ENCODE measurements at places on chromosomes 16 and 17.

DNA sequence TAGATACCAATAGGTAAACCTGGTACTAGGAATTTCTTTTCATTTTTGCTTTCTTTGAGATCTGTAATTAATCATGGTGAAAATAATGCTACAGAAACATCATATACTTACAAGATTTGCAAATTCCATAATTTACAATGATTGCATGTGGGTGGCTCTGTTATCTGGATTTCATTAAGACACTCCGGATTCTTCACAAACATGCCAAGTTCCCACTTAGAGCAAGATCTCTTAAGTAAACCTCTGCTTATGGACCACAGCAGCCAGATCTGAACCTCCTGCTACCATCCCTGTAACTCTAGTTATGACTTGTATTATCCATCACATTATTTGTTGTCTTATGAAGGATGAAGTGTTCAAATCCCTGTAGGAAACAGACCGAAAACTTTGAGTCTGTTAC lies 424.7 kb downstream of the CDH13 start:
- peak; percentile 16 for DNase-seq

- peak; percentile 88 for DNase-seq
These were observed at the start of gene TAF1C for GRCh38 chr16:84186685-84187437. TSS of gene TAF1C (minus strand) at chr16:84187057. CDS start at chr16:84184988, 2,069 bp downstream.

DNA sequence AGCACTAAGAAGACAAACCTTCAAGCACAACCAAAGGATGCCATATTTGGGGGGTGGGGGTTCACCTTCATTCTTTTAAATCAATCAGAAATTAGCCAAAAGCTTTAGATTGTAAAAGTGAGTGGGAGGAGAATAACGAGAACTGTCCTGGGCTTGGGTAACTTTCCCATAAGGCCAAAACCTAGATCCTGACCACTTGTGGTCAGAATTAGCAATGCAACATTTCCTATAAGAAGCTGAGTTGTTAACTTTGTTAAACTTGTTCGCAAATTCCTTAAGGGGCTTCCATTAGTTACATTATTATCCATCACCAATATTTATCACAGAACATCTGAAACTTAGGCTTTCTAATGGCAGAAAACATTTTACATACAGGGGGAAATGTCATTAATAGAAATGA lies 25.1 kb downstream of the STAT5B start:
- no peak for DNase-seq

GRCh38 chr16:48556913-48557351 lies 53.0 kb downstream of the N4BP1 start:
- peak; percentile 34 for DNase-seq

DNA sequence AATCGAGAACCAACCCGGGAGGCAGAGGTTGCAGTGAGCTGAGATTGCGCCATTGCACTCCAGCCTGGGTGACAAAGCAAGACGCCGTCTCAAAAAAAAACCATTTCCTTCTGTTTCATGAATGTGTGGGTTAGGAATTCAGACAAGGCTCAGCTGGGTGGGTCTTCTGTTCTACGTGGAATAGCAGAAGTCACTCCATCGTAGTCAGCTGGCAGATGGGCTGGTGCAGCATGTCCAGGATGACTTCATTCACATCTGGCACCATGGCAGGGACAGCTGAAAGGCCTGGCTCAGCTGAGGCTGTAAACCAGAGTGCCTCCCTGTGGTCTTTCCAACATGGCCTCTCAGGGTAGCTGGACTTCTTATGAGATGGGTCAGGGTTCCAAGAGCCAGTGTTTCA lies 89.0 kb downstream of the C17orf67 start:
- DNase-seq, result no peak

DNA sequence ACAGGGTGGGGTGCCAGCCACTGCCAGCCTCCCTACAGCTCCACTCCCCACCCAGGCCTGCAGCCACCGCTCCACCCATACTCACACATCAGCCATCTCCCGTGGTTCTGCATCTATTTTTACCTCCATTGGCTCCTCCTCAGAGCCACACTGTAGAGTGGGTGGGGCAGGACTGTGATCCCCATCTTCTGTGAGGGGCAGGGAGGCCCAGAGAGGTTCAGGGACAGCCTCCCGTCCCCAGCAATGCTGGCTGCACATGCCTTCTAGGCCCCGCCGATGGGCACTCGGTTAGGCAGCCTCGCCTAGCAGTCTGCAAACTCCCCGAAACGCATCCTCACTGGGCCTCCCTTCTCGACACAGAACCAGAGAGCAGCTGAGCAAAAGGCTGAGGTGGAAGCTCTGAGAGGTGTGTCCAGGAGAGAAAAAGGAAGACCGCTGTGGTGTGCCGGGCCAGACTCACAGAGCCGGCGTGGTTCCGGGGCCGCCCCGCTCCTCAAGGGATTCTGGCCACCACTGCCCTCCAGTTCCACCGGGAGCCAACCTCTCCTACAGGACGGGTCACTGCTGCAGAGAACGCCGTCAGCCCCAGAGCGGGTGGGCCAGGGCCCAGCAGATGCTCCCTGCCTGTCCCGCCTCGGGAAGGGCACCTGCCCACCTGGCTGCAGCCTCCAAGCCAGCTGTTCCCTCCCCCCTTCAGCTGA lies 71.9 kb downstream of the ABR start:
- DNase-seq, result no peak

DNA sequence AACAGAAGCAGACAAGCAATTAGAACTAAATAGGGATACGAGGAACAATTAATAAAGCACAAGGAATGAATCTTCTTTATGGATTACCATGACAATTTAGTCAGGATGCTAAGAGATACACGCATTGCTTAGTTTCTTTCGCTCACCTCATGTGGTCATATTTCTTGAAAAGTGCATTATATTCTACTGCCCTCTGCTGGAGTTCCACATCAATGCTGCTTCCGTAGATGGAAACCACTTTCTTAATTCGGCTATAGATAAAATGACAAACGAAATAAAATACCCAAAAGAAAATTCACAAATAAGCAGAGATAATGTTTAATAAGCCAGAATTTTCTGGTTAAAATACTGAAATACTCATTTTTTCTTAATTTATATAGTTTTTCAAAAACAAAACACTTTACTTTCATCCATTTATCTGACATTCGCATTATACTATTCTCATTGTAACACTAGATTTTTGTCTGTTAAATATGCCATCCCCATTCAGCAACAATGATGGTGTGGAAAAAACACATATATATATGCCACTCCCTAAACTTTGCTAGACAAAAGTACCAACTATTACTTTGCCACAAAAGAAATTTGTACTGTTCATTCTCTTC lies 22.0 kb upstream of the PHLPP2 start:
- DNase-seq, result no peak

DNA sequence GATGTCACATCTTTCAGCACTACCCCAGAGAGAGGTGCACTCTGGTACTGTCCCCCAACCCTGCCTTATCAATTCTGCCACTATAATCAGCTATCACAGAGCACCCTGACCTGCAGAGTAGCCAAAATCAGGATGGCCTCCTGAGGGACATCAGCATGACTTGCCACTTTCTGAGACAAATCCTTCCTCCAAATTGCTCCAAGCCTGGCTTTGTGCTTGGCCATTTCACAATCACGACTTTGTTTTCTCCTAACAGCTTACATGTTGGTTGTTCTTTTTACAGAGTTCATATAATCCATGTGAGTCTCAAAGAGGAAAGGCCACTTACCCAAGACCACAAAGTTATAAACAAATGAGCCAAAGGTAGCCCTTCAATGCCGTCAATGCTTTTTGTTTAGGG lies 449.0 kb upstream of the CDH5 start:
- no peak for DNase-seq

DNA sequence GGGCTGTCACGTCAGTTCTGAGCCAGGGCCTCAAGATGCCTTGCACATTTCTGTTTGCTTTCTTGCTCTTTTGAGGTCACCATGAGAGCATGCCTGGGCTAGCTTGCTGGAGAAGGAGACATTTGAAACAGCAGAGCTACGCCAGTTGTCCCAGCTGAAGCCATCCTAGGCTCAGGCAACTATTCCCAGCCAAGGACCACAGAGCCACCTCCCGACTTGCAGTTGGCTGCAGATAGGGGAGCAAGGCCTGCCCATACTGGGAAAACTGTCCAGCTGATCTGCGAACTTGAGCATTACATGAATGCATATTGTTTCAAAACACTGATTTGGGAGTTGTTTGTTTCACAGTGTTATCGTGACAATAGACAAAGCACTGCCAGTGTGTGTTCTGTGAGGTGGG lies 340.8 kb downstream of the XYLT1 start:
- DNase-seq, result no peak

DNA sequence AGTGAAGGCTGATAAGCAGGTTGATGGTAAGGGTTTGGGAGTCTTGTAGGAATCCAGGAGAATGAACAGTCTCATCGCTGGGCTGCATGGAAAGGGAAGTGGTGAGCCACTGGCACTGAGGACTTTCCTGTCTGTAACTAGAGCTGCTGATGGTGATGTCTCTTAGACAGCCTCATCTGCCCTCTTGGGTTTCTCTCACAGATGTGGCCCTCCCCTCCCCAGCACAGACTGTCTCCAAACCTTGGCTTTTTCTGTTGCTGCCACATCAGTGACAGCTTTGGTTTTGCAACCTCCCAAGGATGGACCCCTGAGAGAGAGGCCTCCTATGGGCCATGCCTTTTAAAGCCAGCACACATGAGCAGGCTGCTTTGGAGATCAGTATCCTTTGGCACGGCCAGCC lies 16.9 kb downstream of the PLCG2 start:
- DNase-seq, result no peak

DNA sequence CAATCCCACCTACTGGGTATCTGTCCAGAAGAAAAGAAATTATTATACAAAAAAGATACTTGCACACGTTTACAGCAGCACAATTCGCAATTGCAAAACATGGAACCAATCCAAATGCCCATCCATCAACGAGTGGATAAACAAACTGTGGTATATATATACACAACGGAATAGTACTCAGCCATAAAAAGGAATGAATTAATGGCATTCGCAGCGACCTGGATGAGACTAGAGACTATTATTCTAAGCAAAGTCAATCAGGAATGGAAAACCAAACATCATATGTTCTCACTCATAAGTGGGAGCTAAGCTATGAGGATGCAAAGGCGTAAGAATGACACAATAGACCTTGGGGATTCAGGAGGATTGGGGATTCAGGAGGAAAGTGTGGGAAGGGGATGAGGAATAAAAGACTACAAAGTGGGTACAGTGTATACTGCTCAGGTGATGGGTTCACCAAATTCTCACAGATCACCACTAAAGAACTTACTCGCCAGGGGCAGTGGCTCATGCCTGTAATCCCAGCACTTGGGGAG lies 21.0 kb downstream of the CNOT1 start:
- no peak for DNase-seq

DNA sequence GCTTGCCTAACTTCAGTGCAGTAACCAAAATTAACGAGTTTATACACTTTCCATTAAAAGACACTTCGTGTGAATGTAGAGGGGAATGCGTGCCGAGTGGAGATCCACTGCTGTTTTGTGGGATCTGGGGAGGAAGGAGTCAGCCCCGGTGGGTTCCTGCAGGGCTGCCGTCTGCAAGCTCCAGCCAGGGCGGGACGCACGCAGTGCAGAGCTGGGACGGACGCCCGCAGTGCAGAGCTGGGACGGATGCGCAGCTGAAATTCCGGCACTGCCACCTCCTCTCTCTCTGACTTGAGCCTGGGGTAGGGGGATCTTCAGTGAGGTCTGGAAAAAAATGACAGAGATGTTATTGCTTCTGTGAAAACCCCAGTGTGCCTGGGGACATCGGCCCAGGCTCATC lies 16.5 kb upstream of the ZC3H18 start:
- no peak for DNase-seq

GRCh38 chr16:88799569-88800276 lies 3.9 kb upstream of the CDT1 start:
- no peak for DNase-seq

DNA sequence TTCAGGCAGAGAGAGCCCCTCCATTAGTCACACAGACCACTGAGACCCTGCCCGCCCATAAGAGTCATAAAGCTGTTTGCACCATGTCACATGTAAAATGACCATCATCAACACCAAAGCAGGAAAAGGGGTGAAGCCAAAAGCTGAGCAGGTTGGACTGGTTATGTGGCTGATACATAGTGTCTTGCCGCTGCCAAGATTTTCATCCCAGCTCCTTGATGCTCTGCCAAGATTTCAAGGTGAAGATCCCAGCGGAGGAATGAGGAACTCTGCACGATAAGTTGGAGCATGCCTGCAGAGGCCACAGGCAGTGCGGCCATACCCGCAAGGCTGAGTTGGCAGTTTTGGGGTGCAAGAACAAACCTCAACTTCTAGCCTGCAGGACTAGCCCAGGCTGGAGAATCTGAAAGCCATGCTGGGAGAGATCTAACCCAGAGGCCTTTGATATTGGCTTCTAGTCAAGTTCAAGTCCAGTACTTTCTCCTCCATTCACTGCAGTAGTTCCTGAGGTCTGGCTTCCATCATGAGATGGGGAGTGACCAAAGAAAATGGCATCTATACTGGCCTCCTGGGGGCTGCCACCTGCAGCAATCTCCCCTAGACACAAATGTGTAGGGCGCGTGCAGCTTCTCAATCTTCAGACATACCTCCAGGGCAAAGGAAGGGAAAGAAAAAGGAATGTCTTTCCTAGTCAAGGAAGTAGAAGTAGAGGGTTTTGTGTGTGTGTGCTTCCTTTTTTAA lies 79.7 kb upstream of the NOL11 start:
- DNase-seq, result no peak

DNA sequence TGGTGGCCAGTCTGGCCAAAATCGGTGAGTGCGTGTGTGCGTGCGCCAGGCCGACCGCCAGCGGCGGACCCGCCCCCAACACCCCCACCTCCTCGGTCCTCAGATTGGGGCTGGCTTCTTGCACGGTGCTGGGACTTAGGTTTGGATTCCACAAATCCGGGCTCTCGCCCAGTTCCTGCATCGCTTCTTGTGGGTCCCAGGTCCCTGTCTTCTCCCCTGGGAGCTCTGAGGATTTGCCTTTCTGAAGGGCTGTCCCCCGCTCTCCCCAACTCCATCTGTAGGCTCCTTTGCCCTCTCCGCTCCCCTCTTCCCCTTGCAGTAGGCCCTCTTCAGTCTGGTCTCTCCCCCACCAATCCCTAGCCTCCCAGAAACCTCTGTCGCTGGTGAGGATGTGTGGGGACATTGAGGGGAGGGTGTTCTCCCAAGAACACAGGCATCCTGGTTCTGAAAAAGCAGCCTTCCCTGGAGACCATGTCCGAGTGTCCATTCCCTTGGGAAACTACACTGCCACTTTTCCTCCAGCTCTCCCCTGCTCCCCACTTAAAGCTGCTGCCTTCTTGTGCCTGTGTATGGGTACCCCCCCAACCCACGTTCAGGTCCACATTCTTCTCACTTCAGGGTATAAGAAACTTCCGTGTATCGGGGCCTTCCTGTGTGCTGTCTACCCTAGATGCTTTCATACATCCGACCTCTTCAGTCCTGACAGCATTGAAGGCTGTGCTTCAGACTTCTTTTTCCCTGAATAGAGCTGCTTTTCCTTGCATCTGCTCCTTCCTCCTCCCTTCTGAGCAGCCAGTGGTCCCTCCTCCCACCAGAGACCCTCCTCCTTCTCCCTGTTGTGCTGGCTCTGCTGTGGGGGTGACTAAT lies 632 bp downstream of the SLC9A5 start:
- DNase-seq, result no peak

DNA sequence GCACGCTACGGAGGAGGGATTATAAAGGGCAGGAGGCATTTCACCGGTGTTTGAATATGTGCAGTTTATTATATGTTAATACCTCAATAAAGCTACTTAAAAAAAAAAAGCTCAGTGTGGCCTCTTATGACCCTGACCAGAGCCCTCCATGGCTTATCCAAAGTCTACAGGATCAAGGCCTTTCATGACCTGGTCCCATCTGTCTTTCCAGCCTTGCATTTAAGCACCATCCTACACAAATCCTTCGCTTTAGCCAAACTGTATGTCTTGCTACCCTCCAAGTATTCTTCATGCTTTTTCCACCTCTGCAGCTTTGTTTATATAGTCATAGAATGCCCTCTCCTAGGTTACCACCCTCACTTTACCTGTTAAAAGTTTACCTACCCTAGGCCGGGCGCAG lies 6.5 kb downstream of the MFSD6L start:
- DNase-seq, result no peak

- no peak for DNase-seq
These were observed 580.4 kb upstream of the HSBP1 start for GRCh38 chr16:83227336-83227735.

All from fibroblast of skin of left quadriceps (primary cell).